ENCODE measurements at places on chromosomes 13 and 19. TPM values are rescaled to one million over a fixed set of nuclear protein-coding genes. Genes with fewer than 3 reads are reported as not detected.

GRCh38 chr19:38730731-38731589 lies 13.3 kb downstream of the CAPN12 start:
- no peak for DNase-seq
- H3K27ac ChIP-seq: peak overlapping the region; percentile 72
- no peaks in the 10 kb centered on the region for H3K27me3 ChIP-seq

The MTUS2 gene
- 12.8 TPM for total RNA-seq

GRCh38 chr13:110929104-110929777 lies 14.4 kb upstream of the ANKRD10 start:
- no peak for DNase-seq
- no peaks in the 10 kb centered on the region for H3K36me3 ChIP-seq
- no peak overlapping the region for H3K27ac ChIP-seq
- no peak overlapping the region for H3K4me3 ChIP-seq
- peaks cover 34% of the 10 kb centered on the region for H3K27me3 ChIP-seq

GRCh38 chr19:53960187-53960586 lies 2.5 kb upstream of the CACNG8 start:
- no peak overlapping the region for H3K27ac ChIP-seq
- H3K36me3 ChIP-seq: no peaks in the 10 kb centered on the region
- peaks cover 5% of the 10 kb centered on the region for H3K4me1 ChIP-seq
- no peak overlapping the region for H3K4me3 ChIP-seq
- H3K27me3 ChIP-seq: no peaks in the 10 kb centered on the region

- peaks cover 30% of the 10 kb centered on the region for H3K36me3 ChIP-seq
- no peaks in the 10 kb centered on the region for H3K27me3 ChIP-seq
- no peaks in the 10 kb centered on the region for H3K4me1 ChIP-seq
- no peak overlapping the region for H3K4me3 ChIP-seq
Measured at GRCh38 chr19:21308773-21309172, 20.4 kb downstream of the ZNF708 start.

The ERICH6B gene
- total RNA-seq: not detected

The ZNF723 gene
- not detected for total RNA-seq

DNA sequence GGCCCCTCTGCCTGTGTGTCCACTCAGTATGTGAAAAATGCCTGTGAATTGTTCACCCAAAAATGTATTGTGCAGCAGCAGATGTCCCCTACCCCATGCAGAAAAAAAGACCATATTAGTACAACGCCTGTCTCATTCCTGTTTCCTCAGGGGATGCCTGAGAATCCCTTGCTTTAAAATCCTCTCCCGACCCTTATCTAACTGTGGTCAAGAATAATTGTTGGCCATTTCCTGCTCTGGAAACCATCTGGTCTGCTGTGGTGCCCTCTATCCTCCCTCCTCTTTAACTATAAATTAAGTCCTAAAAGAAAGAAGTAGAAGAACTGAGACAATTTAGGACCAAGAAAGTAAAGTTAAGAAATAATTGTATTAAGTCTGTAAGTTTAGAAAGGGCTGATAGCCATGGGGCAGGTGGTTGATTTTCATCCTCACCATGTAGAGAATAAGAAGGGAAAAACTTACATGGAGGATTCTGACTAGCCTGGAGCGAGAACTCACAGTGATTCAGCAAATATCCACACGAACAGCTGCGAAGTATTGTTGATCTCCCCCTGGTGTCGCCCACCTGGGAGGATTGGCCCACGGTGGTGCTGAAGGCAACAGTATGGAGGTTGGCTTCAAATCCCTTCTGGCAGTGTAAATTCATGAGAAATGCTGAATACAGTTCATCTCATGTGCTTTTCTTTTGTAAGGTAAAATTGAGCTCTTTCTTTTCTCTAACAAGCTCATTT lies 85.6 kb downstream of the COL4A2 start:
- H3K27me3 ChIP-seq: no peaks in the 10 kb centered on the region
- no peak for DNase-seq
- H3K4me3 ChIP-seq: no peak overlapping the region
- H3K36me3 ChIP-seq: peaks cover 5% of the 10 kb centered on the region

- H3K4me1 ChIP-seq: peaks cover 85% of the 10 kb centered on the region
- H3K4me3 ChIP-seq: no peak overlapping the region
- H3K36me3 ChIP-seq: peaks cover 70% of the 10 kb centered on the region
- no peaks in the 10 kb centered on the region for H3K27me3 ChIP-seq
- H3K27ac ChIP-seq: no peak overlapping the region
Measured at GRCh38 chr19:54206030-54206830, 5.6 kb downstream of the RPS9 start.

DNA sequence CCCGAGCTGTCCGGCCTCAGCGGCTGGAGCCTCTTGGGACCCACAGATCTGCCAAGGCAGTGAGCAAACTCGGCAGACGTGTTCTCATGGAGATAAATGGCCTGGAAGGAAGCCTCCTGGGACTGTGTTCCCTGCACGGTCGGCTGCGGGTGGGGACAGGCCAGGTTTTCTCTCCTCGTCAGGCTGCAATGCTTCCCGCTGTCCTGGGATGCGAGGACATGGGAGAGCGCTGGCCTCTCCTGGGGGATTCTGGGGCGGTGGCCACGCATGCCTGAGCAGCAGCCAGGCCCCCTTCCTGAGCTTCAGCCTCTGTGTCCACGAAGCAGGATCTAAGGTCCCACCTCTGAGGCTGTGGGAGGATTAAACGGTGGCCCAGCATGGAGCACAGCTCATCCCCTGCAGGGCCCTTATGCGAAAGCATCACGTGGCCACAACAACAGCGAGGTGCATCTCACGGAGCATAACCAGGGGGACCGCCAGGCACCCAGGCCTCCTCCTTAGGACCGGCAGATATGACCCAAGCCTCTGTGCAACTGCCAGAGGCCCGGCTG lies 21.2 kb upstream of the C13orf46 start:
- DNase-seq: no peak
- H3K27ac ChIP-seq: no peak overlapping the region
- peaks cover 12% of the 10 kb centered on the region for H3K36me3 ChIP-seq

- no peak overlapping the region for H3K4me3 ChIP-seq
- H3K27me3 ChIP-seq: no peaks in the 10 kb centered on the region
- no peaks in the 10 kb centered on the region for H3K4me1 ChIP-seq
- DNase-seq: no peak
Measured at GRCh38 chr19:52749780-52750179, 14.9 kb upstream of the ZNF611 start.

DNA sequence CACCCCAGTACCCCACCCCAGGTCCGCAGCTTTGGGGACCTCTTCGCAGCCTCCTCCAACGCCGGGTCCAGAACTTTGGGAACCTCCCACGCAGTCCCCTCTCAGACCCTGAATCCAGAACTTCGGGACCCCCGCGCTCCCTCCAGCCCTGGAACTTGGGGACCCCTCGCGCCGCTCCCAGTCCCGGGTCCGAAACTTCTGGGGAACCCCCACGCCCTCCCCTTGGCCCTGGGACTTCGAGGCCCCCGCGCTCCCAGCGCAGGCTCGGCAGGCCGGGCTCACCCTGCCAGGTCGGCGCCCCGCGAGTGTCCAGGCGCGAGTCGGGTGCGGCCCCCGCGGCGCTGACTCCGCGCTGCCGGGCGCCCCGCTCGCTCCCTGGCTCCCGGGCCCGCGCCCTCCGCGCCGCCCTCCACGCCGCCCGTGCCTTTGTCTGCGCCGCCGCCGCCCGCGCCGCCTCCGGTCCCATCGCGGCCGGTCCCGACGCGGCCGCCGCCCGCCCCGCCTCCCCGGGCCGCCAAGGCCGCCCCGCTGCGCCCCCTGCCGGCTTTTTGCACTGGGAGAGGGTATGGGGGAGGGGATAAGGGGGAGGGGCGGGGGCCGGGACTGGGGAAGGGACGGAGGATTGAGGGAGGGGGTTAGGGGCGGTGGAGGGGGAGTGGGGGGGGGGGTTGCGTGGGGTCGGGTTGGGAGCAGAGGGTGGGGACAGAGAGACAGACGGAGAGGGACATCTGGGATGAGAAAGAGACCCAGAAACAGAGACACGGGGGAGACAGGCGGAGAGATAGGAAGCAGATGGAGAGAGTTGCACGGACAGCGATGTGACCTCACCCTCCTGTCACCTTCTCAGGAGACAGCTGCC lies at the start of gene HOMER3:
Gene HOMER3, minus strand, starts transcription at position 449 of the 859 bp plus-strand sequence. CDS start 2,235 bp downstream, outside the sequence.
- peak within 1 kb of the TSS; percentile 72 for H3K27ac ChIP-seq
- no peak for DNase-seq
- peaks cover 16% of the 10 kb centered on the region for H3K36me3 ChIP-seq
- H3K4me3 ChIP-seq: peak within 1 kb of the TSS; percentile 83
- no peaks in the 10 kb centered on the region for H3K27me3 ChIP-seq
- H3K4me1 ChIP-seq: peaks cover 20% of the 10 kb centered on the region

DNA sequence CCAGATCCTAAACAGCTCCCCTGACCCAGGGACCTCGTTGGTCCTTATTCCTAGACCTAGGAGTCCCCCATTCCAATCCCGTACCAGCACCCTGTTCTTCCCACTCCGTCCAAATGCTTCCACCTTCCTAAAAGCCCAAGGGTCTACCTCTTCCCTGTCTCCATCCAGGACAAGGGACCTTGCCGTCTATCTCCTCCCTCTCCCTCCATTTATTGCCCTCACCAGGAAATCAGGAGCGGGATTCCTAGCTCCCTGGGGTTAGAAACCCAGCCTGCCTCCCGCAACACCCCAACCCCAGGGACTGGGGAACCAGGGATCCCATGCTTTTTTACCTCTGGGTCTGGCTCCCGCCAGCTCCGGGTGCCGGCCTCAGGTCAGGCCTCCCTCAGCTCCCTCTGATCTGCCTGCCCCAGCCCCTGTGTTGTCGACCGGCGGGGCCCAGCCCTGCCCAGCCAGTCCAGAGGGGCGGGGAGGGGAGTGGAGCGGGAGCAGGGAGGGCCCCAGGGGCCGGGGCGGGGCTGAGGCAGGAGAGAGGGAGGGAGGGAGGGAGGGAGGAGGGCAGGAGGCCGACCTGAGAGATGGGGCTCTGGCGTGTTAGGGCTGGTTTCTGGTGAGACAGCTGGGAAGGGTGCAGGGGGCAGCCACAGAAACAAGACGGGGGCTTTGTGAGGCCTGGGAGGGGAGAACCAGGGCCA lies at the start of gene B3GNT8:
Gene B3GNT8, minus strand, starts transcription at position 423 of the 695 bp plus-strand sequence. CDS start 596 bp downstream, outside the sequence.
- peak; percentile 95 for DNase-seq
- H3K4me3 ChIP-seq: peak within 1 kb of the TSS; percentile 65
- no peaks in the 10 kb centered on the region for H3K27me3 ChIP-seq

DNA sequence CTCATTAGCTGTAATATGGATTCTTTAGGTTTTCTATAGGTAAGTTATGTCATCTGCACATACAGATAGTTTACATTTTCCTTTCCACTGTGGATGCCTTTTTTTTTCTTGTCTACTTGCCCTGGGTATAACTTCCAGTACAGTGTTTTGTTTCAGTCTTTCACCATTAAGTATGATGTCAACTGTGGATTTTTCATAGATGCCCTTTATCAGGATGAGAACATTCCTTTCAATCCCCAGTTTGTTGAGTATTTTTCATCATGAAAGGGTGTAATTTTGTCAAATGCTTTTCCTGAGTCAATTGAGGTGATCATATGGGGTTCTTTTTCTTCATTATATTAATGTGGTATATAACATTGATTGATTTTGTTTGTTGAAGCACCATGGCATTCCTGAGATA lies 43.6 kb upstream of the SACS start:
- DNase-seq: no peak
- no peaks in the 10 kb centered on the region for H3K27me3 ChIP-seq
- no peak overlapping the region for H3K27ac ChIP-seq
- no peaks in the 10 kb centered on the region for H3K36me3 ChIP-seq
- peaks cover 4% of the 10 kb centered on the region for H3K4me1 ChIP-seq

GRCh38 chr13:82330499-82330898 lies 1551.8 kb downstream of the SLITRK1 start:
- H3K27me3 ChIP-seq: no peaks in the 10 kb centered on the region
- H3K4me3 ChIP-seq: no peak overlapping the region
- no peak for DNase-seq
- no peak overlapping the region for H3K27ac ChIP-seq
- H3K4me1 ChIP-seq: no peaks in the 10 kb centered on the region
